ENCODE measurements at places on chromosomes 11 and 22.

DNA sequence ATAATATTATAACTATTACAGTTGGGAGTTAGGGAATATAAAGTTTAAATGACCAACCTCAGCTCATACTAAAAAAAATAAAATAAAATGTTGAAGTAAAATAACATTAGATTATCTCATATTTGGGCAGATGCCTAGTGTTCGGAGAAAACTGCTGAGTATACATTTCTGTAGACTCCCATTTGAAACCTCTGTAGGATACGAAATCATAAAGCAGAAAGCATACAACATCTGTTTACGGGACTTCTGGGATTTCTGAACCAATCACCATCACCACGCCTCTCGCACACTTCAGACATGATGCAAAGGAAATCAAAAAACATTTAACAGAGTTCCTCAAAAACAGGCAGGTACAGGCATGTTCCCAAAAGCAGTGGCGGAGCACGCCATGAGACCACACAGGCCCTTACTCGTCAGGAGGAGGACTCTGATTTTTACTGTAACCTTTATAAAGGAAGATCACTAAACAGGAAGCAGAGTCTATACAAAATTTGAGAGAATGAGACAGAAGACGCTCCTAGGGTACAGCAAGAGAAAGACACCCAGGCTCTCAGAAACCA is 8.6 kb downstream of the ZNF195 start:
- DNase-seq, result no peak

- no peak for DNase-seq
Measured at GRCh38 chr11:2807801-2808241, 77.8 kb downstream of the CDKN1C start.

GRCh38 chr11:114169321-114169749 is 109.8 kb downstream of the ZBTB16 start:
- DNase-seq, result no peak

GRCh38 chr22:35685731-35686130 is 31.9 kb upstream of the APOL5 start:
- DNase-seq, result no peak

GRCh38 chr11:118194835-118195627 is 18.6 kb upstream of the SCN2B start:
- DNase-seq, result no peak

- no peak for DNase-seq
Measured at GRCh38 chr11:94152678-94153065, 24.0 kb downstream of the PANX1 start.

Measured in stimulated activated CD8-positive, alpha-beta memory T cell treated with anti-CD3 and anti-CD28 coated beads, Interleukin-12 subunit alpha, Interleukin-12 subunit beta, amount 100 ng/mL, for 4 hours (primary cell).